CD8-positive, alpha-beta memory T cell (primary cell): ENCODE measurements at places on chromosomes 1 and 21.
A peak's percentile ranks its signal among the peaks of the same experiment; 100 is the strongest.

GRCh38 chr1:26959722-26960624 lies at the start of gene KDF1:
Gene KDF1, minus strand, starts transcription at chr1:26960468. Its CDS starts 8,088 bp downstream, at chr1:26952380.
- peak; percentile 77 for DNase-seq

DNA sequence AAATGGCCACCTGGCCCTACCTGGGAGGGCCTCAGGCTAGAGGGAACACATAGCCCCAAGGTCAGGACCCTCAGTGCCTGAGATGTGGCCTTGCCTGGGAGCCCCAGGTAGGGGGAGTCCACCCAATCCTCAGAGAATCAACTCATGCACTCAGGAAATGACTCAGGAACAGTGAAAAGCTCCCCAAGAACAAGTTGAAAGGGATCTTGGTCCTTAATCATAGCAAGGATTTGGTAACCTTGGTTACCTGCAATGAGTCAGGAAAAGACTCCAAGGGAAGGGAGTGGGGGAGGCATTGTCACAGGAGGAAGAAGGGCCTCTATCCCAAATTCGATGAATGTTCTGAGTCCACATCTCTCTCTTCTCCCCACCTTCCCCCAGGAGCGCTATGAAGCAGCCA lies 17.0 kb downstream of the MAP7D1 start:
- no peak for DNase-seq

GRCh38 chr1:154972213-154972516 lies 1.6 kb upstream of the SHC1 start:
- no peak for DNase-seq

GRCh38 chr1:3440300-3440681 lies 14.2 kb upstream of the ARHGEF16 start:
- no peak for DNase-seq

GRCh38 chr1:104435255-104435654 lies 685.6 kb downstream of the AMY1C start:
- DNase-seq: no peak

- DNase-seq: no peak
These were observed 53.3 kb downstream of the MTR start for GRCh38 chr1:236848274-236848923.

DNA sequence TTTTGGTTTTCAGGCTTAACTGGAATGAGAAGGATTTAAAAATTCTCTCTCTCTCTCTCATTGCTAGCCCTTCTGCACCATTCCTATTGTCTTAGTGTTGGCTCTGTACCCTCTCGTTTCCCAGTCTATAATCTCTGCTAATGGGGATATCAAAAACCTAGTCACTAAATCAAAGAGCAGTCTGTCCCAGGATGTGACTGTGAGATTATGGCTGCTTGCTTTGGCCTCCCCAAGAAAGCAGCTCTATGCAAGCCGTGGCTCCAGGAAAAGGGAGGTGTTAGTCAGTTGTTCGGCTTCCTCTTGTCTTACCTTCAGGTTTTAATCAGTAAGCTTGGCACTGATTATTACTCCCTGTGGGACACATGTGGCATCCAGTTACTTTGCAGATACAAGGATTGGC lies 468.8 kb downstream of the USP25 start:
- no peak for DNase-seq

DNA sequence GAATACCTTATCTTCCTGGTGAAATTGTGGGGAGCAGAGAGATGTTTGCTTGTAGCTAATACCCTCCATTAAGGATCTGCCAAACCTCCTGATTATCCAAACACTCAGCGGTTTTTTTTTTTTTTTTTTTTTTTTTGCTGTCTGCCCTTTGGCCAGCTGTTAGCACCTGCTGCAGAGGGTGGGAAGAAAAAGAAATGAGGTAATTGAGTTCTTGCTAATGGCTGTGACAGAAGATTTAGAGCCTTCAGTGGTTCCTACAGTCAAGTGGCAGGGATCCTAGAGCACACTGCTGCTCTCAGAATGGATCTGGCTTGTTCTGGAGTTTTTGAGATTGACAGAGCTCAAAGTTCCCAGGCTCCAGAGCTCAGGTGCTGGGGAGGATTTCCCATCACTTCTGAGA lies 342.5 kb downstream of the DISC1 start:
- DNase-seq: no peak

DNA sequence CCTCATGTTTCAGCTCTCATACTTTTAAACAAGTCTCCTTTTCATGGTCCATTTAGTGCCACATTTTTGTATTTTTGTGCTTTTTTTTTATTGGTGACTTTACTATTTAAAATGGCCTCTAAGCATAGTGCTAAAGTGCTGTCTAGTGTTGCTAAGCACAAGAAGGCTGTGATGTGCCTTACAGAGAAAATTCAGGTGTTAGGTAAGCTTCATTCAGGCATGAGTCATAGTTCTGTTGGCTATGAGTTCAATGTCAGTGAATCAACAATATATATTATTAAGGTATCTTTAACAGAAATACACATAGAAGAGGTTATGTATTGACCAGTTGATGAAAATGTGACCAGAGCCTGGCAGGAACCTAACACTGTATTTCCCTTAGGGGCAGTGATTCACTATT lies 12.8 kb upstream of the FUBP1 start:
- DNase-seq: no peak
